Jurkat, Clone E6-1 (cell line): ENCODE measurements at places on chromosomes 3 and 15.

DNA sequence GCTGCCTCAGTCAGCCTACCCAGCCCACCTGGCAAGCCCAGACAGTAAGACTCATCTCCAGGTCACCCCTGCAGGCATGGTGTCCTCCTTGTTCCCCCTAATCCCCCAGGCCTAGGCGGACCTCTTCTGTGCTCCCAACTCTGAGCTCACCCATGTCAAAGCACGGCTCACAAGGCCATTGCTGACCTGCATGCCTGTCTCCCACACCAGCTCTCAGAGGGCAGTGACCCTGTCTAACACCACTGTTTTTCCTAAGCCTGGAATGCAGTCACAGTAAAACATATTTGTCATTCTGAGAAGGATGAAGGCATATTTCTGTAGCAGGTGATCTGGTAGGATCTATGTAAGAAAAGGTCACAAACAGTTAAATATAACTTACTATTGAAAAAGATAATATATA, 110.3 kb upstream of the HACD2 start:
- no peak for DNase-seq

DNA sequence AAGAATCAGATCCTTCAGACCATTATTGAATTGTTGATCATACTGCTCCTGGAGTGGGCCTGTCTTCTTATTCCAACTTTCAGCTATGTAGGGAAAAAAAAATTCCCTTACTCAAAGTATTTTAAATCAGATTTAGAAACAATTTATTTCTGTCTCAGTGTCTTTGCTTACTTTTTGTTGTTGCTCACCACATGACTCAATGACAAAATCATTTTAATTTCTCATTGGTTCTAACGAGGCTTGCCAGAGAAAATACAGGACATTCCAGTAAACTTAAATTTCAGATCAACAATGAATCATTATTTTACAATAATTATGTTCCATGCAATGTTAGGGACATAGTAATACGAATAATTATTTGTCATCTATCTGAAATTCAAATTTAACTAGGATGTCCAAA, 748.5 kb upstream of the CBLB start:
- no peak for DNase-seq

- no peak for DNase-seq
Measured at GRCh38 chr15:34584996-34585395, 1.5 kb upstream of the GOLGA8B start.

GRCh38 chr3:55305696-55306485, 181.2 kb downstream of the WNT5A start:
- DNase-seq: no peak

GRCh38 chr3:62057339-62058047, 315.9 kb downstream of the FEZF2 start:
- no peak for DNase-seq

DNA sequence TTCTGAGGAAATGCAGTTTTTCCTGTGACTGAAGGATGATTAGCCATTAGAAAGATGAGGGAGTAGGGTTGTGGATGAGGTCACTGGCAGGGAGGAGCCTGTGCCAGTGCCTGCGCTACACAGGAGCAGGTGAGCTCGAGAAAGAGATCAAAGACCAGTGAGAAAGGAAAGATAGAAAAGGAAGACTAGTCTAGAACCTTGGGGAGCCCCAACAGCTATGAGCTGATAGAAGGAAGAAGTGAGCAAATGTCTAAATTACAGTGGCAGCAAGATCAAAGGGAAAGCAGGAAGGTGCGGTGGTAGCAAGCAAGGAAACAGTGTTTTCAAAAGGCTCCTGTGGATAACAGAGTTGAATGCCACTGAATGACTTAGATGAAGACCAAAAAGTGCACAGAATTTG, 39.6 kb downstream of the LNP1 start:
- peak; percentile 65 for DNase-seq

- DNase-seq: no peak
Measured at GRCh38 chr15:60758961-60759729, 280.2 kb upstream of the ICE2 start.

DNA sequence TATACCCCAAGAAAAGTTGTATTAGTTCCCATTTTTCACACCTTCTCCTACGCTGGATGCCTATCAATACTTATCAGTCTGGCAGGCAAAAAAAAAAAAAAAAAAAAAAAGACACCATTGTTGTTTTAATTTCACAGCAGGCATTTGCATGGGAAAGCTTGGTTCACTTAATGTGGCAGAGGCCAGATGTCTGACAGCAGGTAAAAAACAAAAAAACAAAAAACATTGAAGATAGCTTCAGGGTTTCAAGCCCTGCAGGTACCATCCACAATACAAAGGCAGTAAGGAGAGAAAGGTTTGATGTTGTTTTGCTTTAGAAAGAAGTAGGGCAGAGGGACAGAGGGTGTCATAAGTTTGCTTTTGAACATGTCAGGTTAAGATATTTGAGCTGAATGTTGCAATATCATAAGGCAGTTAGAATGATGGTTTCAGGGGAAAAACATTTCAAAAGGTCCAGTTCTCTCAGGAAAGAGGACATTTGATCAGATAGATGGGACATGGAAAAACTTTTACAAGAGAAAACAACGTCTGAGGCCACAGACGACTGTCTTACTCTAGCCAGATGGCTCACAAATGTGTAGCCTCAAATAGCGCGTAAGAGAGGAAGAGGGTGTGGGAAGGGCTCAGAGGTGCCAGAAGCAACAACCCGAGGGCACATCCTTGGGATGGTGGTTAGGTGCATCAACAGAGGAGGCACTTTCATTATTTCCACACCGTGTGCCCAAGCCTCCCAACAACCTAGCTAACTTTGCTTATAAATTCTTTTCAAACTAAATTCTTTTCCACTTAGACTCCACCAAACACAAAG, 25.7 kb downstream of the PCOLCE2 start:
- DNase-seq: no peak

- DNase-seq: no peak
Measured at GRCh38 chr3:54899273-54899672, 28.6 kb downstream of the LRTM1 start.

DNA sequence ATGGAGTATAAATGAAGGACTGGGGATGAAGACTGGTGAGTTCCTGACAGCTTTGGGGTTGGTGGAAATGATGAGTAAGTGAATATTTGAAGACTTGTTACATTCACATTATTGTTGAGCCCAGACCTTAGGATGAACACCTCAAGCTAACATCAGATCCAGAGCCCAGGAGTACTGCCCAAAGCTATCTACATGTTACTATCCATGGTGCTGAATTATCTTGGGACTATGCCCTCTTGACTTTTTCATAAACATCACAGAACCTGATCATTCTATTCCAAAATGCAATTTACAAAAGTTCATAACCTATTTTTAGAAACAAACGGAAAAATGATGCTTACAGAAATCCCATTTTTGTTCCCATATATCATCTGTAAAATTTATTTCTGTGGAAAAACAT, 613.3 kb downstream of the TUSC7 start:
- DNase-seq: no peak

DNA sequence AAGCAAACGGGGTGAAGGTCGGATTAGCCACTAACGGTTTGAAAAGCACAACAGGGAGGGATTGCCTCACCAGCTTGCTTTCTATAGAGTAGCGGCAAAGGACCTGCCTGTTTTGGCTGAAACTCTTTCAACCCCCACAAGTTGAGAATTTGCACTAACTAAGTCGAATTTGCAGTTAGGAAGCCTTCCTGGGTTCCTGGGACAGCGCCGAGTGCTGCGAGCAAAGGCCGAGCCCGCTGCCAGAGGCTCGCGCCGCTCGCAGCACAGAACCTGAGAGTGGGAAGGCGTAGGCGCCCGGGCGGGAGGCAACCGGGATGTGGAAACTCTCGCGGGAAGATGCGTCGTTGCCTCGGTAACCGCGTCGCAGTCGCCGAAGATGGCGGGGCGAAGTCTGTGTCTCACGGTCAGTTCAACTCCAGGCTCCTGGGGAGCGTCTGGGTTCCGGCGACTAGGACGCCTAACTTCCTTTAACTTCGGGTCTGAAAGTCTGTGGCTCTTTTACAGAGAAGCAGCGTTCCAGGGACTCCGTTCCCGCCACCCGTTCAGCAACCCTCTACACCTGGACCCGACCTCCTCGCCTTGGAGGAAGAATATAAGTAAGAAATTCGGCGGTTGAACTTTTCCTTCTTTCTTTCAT, at the start of gene TEX9:
Gene TEX9 (plus strand): TSS at position 352 of the 637 bp plus-strand sequence. CDS start 25 bp downstream, at position 377.
- peak; percentile 74 for DNase-seq

DNA sequence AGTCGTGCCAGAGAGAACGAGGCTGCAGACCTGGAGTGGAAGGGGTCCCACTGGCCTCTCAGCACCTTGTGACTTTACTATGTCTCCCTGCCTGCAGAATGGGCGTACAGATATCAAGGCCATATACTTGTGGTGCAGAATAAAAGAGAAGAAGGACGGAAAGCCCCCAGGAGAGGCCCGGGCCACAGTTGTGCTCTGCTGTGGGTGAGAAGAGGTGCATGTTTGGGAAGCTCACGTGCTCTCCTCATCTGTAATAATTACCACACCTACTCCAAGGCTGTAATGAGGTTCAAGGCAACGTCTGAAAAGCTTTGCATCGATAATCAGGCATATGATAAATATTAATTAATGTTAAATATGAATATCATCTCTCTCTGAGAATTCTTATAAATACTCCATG, 58.0 kb downstream of the MGLL start:
- no peak for DNase-seq

DNA sequence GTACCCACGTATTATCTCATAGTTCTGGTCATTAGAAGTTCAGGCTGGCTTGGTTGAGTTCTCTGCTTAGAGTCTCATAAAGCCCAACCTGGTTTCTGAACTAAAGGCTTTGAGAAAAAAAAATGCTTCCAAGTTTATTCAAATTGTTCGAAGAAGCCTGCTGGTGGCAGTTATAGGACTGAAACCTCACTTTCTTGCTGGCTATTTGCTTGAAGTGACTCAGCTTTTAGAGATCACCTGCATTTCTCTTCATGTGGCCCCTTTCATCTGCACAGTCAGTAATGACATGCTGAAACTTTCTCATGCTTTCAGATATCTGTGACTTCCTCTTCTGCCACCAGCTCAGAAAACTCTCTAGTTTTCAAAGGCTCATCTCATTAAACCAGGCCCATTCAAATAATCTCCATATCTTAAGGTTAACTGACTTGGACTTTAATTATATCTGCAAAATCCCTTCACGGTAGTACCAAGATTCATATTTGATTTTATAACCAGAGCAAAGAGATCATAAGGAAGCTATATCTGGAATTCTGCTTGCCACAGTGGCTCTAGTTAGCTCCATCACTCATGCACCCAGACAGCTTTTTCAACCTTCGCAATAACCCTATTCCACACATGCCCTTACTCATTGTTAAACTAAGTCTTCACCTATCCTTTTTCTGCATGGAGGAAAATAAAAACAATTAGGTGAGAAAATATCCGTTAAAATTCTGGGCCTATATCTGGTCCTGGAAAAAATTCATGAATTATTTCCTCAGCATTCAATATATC, 433.8 kb upstream of the CBLB start:
- DNase-seq: peak; percentile 89

GRCh38 chr3:184129012-184129411, 6.1 kb upstream of the EIF2B5 start:
- DNase-seq: no peak

DNA sequence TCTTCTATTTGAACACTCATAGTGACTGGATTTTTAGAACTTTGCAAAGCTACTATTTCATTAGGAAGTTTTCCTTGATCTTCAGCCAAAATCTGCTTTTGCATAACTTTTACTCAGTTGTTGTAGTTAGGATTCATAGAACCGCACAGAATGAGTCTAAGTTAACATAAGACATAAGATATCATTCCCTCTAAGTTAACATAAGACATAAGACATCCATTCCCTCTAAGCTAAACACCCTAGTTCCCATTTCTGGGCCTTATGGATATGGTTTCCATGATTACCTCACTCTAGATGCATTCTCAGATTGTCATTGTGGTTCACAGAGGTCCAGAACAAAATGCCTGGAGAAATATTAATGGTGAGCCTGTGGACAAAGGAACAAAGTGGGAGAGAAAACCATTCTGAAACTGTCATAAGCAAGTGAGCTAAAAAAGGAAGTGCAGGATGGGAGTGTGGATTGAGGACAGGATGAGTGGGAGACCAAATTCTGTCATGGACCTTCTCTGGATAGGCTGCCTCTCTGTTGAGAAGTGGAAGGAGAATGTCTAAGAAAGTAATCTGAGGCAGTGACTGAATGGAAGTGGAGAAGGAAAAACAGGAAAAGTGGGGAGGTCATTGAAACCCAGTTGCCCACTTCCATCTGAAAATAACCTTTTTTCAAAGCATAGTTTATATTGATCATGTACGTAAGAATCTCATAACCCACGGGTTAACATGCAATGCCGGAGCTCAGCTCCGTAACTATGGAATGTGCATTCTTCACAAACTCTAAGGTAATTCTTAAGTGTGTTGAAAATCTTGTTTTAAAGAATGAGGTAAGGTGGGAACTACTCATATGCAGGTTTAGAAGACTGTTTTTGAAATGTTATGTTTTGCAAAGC, 37.4 kb upstream of the SECISBP2L start:
- DNase-seq: no peak

- no peak for DNase-seq
Measured at GRCh38 chr15:34133511-34133910, 31.6 kb downstream of the PGBD4 start.

DNA sequence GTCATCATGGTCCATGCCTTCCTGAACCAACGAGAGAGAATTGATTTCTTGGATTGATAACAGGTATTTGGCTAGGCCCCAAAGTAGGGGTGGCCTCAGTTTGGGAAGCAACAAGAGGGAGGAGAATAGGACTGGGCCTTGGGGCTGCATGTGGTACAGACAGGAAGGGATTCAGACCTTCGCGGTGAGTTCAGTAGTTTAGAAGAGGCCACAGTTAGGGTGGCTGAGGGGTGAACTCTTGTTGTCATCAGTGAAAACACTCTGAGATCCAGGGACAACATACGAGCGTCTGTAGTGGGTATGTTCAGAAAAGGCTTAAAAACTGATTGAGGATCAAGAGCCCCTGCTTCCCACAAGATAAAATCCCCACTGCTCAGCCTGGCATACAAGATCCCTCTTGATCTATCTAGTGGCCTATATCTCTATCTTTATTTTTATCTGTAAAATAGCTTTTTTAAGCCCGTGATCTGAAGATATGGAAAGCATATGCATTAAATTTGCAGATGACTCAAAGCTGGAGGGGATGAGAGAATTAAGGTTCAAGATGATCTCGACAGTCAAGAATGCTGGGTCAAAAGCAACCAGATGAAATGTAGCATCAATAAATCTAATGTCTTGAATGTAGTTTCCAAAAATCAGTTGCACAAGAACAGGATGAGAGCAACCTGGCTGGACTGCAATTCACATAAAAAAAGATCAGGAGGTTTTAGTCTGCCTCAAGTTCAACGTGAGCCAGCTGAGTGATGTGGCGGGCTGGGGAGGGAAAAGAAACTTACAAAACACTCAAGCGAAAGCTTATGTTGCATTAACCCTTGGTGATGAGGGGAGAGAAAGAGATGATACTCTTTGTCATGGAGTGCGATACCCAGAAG, 221.1 kb upstream of the TLE3 start:
- no peak for DNase-seq
